ENCODE measurements at places on chromosomes 4 and X. TPM values are rescaled to one million over a fixed set of nuclear protein-coding genes. Genes with fewer than 3 reads are reported as not detected.

GEMIN8 gene
- total RNA-seq, result 9.7 TPM

MTNR1A gene
- total RNA-seq, result 0.23 TPM

SPANXD gene
- total RNA-seq, result not detected

ADH4 gene
- total RNA-seq, result not detected

PDCL2 gene
- not detected for total RNA-seq

CXXC4 gene
- 0.30 TPM for total RNA-seq

SPANXC gene
- not detected for total RNA-seq

FAM156B gene
- total RNA-seq, result 21.1 TPM

PPP1R2C gene
- not detected for total RNA-seq

TGIF2LX gene
- not detected for total RNA-seq

C4orf54 gene
- under 0.01 TPM for total RNA-seq

SGCB gene
- total RNA-seq, result 61.5 TPM

EDA2R gene
- total RNA-seq, result 9.5 TPM

P2RY4 gene
- total RNA-seq, result not detected

NLRP2B gene
- not detected for total RNA-seq

CTAG2 gene
- 0.65 TPM for total RNA-seq

CLDN24 gene
- not detected for total RNA-seq

AKAP14 gene
- total RNA-seq, result not detected

PRDM8 gene
- 11.9 TPM for total RNA-seq

LINC00632 gene
- 13.4 TPM for total RNA-seq

GSX2 gene
- total RNA-seq, result not detected

USP51 gene
- 1.5 TPM for total RNA-seq

PASD1 gene
- total RNA-seq, result not detected

CCKAR gene
- total RNA-seq, result 0.30 TPM

DSPP gene
- not detected for total RNA-seq

FOXO4 gene
- total RNA-seq, result 3.5 TPM

GC gene
- not detected for total RNA-seq

TRAM1L1 gene
- 3.3 TPM for total RNA-seq

FAM47E gene
- total RNA-seq, result 0.59 TPM

IL15 gene
- 8.3 TPM for total RNA-seq

CDX4 gene
- total RNA-seq, result not detected

PRR32 gene
- total RNA-seq, result not detected

MRFAP1 gene
- total RNA-seq, result 67.1 TPM

POLA1 gene
- total RNA-seq, result 6.5 TPM

Measured in smooth muscle cell of the umbilical artery (primary cell).